ENCODE measurements at places on chromosomes 12 and 14. TPM values are rescaled to one million over a fixed set of nuclear protein-coding genes. Genes with fewer than 3 reads are reported as not detected.

Gene REP15
- total RNA-seq, result 0.34 TPM

Gene BICD1
- total RNA-seq, result 20.3 TPM

Gene TMEM229B
- 0.12 TPM for total RNA-seq

Gene C12orf50
- not detected for total RNA-seq

Gene PLEK2
- total RNA-seq, result not detected

Gene EAPP
- 51.4 TPM for total RNA-seq

Gene RIPK3
- total RNA-seq, result not detected

Gene PZP
- total RNA-seq, result not detected

Gene FOXN4
- not detected for total RNA-seq

Gene RND1
- total RNA-seq, result 9.8 TPM

Gene CYP27B1
- 0.99 TPM for total RNA-seq

Gene KRT83
- total RNA-seq, result not detected

Gene TESPA1
- total RNA-seq, result not detected

Gene NFE2
- 4.3 TPM for total RNA-seq

Gene KRT4
- total RNA-seq, result not detected

Gene DPF3
- total RNA-seq, result not detected

Gene SOCS4
- 32.6 TPM for total RNA-seq

Gene CLEC6A
- total RNA-seq, result not detected

Gene DUSP6
- total RNA-seq, result 23.6 TPM

Gene SLC39A2
- not detected for total RNA-seq

Gene TAS2R9
- total RNA-seq, result not detected

Gene EGLN3
- total RNA-seq, result 65.0 TPM

Gene ANAPC7
- total RNA-seq, result 89.5 TPM

Gene WSCD2
- 6.6 TPM for total RNA-seq

Gene KRT7
- total RNA-seq, result not detected

Gene APOF
- total RNA-seq, result not detected

Gene NFATC4
- total RNA-seq, result 95.3 TPM

Gene DERA
- 91.2 TPM for total RNA-seq

Gene OVCH1
- total RNA-seq, result 0.06 TPM

Gene PPM1H
- 4.6 TPM for total RNA-seq

Gene BDKRB2
- 0.37 TPM for total RNA-seq

Gene VRTN
- 18.6 TPM for total RNA-seq

Gene CD27
- 0.43 TPM for total RNA-seq

Gene CLEC12A
- not detected for total RNA-seq

Gene MARK3
- 80.7 TPM for total RNA-seq

Gene KLRG1
- total RNA-seq, result 4.7 TPM

Gene CLEC4C
- not detected for total RNA-seq

Gene KRT77
- not detected for total RNA-seq

Gene PGF
- 1.0 TPM for total RNA-seq

Gene LTB4R2
- total RNA-seq, result 1.8 TPM

Gene CS
- total RNA-seq, result 133 TPM

Gene PDZRN4
- total RNA-seq, result 0.09 TPM

Gene TEX52
- total RNA-seq, result not detected

Gene ASB2
- not detected for total RNA-seq

Gene RTN1
- total RNA-seq, result 18.6 TPM

Gene LBHD2
- total RNA-seq, result not detected

Gene SUPT16H
- total RNA-seq, result 195 TPM

Gene PTPRR
- 0.19 TPM for total RNA-seq

Gene ZNF410
- 56.4 TPM for total RNA-seq

Gene ITPR2
- 2.0 TPM for total RNA-seq

Gene KRT81
- total RNA-seq, result not detected

Gene GPR137C
- total RNA-seq, result 9.3 TPM

Gene AGAP2
- 1.7 TPM for total RNA-seq
